Activated CD4-positive, alpha-beta T cell treated with anti-CD3 and anti-CD28 coated beads for 36 hours (primary cell): ENCODE measurements at places on chromosomes 2 and 18.
A peak's percentile ranks its signal among the peaks of the same experiment; 100 is the strongest.

DNA sequence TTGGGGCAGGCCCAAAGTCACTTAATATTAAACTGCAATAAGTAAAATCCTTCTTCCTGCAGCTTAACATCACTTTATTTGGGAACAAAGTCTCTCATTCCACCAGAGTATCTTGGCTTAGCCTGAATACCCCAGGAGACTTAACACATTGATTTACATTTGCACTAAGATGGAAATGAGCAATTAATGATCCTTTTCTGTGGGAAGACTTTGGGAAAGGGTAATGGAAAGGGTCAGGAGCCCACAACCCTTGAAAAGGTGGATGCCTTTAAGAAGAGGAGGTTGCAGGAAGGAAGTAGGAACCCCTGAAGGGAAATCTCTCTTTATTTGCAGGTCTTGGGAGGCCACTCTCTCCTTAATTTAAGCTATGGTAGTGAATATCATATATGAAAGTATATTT, 28.0 kb upstream of the BARD1 start:
- no peak for DNase-seq

DNA sequence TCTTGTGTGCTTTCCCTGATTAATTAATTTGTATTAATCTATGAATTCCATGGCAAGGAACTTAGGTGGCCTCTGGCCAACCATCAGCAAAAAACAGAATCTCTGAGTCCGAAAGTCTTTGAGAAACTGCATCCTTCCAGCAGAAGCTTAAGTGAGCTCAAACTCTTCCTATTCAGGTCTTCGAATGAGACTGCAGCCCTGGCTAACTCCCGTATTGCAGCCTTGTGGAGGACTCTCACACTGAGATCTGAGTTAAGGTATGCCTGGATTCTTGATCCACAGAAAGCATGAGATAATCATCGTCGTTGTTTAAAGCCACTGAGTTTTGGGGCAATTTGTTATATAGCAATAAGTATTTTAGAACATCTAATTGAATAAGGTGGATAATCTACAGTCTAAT, 1143.9 kb upstream of the NXPH2 start:
- DNase-seq = no peak

DNA sequence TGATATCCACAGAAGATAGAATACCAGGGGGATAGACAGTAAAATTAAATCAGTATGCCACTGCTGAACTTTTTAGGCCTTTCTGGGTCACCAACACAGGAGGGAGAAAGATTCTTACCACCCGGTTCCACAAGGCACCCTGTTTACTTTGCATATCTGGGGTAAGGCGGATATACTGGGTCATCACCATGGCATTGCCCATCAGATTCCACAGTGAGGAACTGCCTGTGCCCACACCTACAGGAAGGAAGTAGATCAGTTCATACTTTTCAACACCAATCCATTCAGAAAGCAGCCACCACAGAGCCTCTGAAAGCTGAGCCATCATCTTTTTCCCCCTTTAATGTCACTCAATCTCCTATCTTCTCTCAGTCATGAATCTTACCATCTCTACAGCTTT, 2.0 kb downstream of the LMAN2L start:
- DNase-seq = no peak

- DNase-seq = no peak
Measured at GRCh38 chr2:42922293-42922692, 129.9 kb upstream of the HAAO start.

DNA sequence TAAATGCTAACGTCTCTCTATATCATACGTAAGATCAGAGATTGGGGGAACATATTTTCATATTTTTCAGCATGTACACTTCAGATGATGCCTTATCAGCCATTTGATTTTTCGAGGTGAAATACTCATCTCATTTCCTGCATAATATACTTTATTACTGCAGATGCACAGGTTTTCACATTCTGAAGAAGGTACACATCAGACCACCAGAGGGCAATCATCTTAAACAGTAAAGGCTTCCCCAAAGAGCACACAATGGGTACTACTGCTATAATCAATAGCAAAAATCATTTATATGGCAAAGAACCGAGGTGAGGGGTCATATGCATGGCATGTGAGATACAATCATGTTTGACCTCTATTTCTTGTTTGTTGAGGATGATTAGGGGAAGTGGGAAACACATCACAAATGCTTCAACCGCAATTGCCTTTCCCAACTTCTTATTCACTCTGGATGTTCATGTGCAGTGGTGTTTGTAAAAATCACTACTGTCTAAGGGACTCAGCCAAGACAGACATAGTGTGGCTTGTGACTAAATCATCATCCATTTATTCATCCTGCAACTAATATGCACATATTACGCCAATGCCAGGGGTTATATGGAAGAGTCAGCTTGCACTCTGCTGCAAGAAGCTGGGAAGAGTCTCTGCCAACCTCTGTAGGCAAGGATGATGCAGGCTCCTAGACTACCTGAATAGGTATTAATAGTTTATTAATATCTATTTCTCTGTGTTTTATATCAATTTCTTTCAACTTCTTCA, 118.7 kb downstream of the EPB41L3 start:
- no peak for DNase-seq

GRCh38 chr2:53715568-53715967, 52.0 kb upstream of the CHAC2 start:
- no peak for DNase-seq

GRCh38 chr18:65215865-65216466, 534.8 kb upstream of the CDH7 start:
- no peak for DNase-seq

- no peak for DNase-seq
Measured at GRCh38 chr18:40653682-40654081, 1301.4 kb upstream of the PIK3C3 start.

DNA sequence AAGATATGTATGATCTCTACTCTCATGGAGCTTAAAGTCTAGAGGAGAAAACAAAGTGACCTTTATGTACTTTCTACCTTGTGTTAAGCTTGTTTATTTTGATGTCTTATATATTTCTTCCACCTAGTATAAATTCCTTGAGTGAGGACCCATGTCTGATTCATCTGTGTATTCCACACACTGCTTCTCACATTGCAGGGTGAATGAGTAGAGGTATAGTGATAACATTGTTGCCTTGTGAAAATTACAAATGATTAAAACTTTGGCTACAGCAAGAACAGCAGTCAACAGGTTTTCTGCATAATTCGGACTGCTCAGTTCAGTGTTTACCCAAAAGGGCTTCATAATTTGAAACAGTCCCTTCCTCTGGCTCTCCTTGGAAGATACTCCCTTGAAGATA, 36.3 kb downstream of the AOX1 start:
- DNase-seq = no peak

- no peak for DNase-seq
Measured at GRCh38 chr2:50546790-50547189, 485.1 kb downstream of the NRXN1 start.

DNA sequence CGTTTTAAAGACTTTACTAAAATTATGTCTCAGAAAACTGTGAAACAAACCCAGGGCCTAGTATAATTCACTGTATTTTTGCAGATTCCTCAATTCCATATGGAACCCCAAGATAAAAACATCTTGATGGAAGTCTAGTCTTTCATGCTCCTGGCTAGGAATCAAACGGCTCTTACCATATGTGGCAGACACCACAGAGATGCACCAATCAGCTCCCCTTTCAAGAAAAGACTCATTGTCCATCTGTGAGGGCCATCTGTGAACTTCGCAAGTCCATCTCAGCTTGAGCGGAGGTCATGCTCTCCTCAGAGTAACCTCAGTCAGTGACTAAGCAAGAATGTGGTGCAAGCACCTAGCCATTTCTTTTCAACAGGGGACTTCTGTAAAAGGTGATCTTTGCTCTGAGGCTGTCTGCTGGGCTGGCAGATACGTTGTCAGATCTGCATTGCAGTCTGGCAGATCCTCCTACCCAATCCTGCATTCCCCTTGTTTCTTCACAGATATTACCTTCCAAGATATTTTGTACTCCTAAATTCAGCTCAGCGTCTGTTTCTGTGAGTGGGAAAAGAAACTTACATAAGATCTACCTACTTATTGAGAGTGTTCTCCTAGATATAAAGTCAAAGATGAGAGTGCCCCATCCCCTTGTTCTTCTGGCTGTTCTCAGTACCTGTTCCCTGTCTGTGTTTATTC, 419.3 kb downstream of the SPAG16 start:
- no peak for DNase-seq

- DNase-seq = no peak
Measured at GRCh38 chr2:109690822-109691541, 76.8 kb downstream of the SOWAHC start.

DNA sequence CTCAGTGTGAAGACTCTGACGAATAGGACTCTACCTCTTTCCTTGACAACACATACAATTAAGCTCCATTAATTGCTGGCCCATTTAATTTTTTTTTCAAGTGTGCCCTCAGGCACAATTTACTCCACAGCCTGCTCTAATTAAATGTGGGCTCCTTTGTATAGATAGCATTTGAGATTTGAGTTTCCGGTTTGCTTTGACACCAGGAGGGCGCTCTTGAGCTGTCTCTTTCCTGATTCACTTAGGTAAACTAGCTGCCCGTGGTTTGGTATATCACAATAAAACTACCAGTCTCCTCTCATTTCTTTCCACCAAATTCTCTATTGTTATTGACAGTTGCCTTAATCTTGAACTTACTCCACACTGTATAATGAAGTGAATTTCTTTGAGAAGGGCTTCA, 666.0 kb downstream of the DSC3 start:
- DNase-seq = no peak

GRCh38 chr18:57660961-57661360, 39.3 kb upstream of the NARS1 start:
- DNase-seq = no peak

GRCh38 chr18:79139206-79139605, 70.0 kb downstream of the ATP9B start:
- peak; percentile 34 for DNase-seq

DNA sequence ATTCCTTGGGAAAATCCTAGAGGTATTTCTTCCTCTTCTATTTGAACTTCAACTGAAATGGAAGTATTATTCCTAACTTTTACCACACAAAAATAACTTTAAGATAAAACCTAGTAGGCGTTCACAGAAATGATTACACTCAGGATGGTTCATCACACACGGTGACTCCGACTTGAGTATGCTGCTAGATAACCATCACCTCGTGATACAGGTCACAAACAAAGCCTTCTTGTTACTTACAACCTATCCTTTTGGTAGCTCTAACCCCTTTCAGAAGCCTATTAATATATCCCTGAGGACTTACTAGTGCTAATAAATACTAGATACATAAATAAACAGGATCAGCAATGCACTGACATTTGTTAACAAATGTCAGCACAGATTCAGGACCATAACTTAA, 101.0 kb upstream of the DNER start:
- DNase-seq = no peak

GRCh38 chr2:38060236-38061018, 15.5 kb downstream of the CYP1B1 start:
- DNase-seq = no peak

DNA sequence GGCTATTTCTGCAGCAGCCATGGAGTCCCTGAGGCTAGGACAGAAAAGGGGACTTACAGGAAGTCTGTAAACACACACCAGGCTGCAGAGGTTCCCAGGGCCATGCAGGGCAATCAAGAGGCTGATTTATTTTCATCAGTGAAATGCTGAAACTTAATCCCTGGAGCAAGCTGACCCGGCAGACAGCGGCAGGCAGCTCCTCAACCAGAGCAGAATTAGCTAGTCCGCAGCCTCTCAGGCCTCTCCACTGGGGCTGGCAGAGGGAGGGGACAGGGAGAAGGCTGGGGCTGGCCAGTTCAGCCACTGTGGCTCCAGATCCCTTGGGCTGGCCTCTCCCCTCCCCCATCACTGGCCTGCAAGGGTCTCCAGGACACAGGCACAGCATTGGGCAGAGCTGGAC, 136.3 kb downstream of the TNS1 start:
- DNase-seq = no peak

- no peak for DNase-seq
Measured at GRCh38 chr2:207129821-207130220, 35.9 kb downstream of the KLF7 start.

DNA sequence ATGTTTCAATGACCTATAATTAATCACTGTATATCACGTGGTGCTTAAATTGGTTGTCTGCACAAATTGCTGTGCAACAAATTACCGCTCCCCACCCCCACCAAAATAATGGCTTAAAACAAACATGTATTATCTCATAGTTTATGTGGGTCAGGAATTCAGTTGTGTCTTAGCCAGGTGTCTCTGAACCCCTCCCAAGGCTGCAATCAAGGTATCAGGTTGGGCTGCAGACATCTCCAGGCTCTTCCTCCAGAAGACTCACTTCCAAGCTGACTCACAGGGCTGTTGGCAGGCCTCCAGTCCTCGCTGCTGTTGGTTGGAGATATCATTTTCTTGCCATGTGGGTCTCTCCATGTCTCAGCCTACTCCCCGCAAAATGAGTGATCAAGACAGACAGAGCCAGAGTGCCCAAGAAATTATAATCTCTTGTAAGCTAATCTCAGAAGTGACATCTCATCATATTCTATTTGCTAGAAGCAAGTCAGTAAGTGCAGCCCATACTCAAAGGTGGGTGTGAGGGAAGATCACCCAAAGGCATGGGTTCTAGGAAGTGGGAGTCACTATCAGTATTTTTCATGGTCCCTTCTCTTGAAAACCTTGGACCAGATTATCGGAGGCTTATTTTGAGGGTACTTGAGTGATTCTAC, 38.4 kb downstream of the SPC25 start:
- DNase-seq = no peak

DNA sequence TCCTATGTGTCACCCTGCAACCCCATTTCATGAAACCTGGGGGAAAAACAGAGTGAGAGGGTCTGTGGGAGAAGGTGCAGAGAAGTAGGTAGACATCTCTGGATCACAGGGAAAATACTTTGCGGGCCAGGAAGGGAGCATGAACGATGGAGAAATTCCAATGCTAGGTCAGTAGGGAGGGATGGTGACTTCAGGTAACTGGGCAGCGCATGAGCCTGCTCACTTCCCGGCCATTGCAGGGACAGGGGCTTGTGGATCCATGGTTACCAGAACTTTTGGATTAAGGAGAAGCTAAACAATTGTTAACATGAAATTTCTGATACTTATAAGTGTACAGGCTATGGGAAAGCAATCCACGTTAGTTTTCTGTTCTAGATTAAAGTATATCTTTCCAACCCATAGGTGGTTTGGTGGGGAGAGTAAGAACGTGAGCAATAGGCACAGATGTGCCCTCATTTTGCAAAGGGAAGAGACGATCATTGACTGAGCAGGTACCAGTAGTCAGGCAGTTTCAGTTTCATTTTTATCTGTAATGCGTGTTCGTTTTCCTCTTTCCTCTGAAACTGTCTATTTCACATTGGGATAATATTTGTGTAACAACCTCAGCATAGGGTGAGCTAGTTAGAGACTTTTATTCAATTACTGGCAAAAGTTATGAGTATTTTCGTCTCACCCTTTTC, 65.0 kb downstream of the NYAP2 start:
- peak; percentile 7 for DNase-seq

DNA sequence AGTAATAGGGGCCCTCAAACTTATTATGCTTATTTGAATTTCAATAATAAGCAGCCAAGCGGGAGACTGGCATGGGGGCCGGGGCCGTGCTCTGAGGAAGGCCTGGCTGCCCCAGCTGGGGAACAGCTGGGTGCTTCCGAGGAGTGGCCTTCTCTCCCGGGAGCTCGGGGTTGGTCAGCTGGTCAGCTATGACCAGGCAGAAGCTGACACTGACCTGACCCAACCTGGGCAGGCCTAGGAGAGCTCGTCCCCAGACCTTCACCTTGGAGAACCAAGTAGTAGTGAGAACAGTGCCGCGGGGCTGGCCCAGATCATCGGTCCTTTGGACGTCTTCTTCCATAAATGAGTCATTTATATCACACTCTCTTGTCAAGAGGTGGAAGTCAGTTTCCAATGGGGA, 36.1 kb downstream of the RRM2 start:
- no peak for DNase-seq
